ENCODE measurements at places on chromosomes 1 and 21.

GRCh38 chr1:237542525-237543418, 347.9 kb downstream of the ZP4 start:
- DNase-seq = no peak

DNA sequence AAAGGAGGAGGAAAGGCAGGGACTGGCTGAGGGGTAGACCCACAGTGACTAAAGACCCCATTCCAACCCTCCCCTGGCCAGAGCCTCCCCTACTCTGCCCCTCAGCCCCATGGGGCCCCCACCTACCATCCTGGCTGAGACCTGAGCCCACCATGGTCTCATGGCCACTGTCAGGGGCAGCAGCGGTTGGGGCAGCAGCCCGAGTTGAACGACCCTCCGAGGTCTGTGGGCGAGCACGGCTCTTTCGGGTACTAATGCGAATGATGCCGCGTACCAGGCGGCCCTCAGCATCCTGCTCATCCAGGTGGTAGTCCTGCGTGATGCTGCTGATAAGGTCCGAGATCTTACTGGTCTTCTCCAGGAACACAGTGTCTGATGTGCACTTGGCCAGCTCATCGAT, 9.1 kb downstream of the KDF1 start:
- DNase-seq = no peak

GRCh38 chr1:235504494-235505222, 406 bp upstream of the B3GALNT2 start:
- peak; percentile 84 for DNase-seq

DNA sequence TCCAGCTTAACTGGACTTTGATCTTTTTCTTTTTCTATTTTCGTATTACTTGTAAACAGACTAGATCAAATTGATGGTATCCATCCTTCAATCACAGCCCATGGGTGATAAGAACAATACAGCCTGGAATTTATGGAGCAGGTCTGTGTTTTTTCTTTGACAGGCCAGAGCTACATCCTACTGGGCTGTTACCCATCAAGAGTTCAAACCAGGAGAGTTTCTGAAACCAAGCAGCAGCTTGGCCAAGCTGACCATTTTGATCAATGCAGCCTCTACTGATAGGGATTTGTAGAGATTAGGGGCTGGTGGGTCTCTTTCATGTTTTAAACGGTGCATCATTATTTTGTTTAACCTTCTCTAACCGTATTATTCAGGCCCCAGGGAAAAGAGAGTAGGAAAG, 24.3 kb upstream of the CCDC190 start:
- no peak for DNase-seq

DNA sequence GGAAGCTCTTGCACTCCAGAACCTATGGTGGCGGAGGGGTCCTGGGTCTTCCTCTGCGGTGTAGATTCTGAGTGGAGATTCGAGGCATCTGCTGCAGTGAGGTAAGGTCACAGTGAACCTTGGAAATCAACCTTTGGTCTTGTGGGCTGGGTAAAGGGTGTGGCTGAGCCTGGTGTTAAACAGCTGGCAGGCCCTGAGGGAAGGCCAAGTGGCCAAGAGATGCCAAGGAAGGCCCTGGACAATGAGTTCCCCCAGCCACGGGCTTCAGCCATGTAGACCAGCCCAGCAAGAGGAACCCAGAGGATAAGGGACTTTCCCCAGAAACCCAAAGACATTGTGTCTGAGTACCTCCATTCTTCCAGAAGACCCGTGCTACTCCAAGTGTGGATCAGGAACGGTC, 137.2 kb upstream of the ETS2 start:
- DNase-seq = no peak

GRCh38 chr1:23100074-23100748, 68.4 kb downstream of the LUZP1 start:
- peak; percentile 94 for DNase-seq

DNA sequence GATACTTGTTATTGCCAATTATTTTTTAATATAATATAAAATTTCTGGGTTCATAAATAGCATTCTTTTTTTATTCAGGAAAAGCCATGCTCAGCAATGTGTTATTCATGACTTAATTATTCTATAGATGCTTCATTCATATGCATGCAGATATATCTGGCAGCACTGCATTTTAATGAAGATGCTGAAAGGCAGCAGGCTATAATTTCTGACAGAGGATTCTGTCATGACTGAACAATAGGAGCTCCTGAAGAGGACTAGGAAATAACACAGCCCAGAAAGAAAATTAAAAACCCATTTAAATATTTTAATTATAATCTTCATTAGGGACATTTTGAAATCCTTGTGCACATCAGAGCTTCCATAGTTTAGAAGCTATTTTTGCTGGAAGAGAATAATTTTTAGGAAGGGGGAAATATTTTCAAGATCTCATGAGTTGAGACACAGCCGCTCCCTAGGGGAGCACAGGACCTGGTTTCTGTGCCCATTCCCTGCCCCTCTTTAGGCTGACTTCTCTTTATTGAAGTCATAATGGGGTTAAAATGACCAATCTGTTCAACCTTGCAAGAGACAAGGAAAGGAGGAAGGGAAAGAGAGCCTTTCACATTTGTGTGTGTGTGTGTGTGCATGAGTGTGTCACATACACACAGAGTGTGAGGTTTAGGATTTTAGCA, 83.9 kb downstream of the RPE65 start:
- no peak for DNase-seq

DNA sequence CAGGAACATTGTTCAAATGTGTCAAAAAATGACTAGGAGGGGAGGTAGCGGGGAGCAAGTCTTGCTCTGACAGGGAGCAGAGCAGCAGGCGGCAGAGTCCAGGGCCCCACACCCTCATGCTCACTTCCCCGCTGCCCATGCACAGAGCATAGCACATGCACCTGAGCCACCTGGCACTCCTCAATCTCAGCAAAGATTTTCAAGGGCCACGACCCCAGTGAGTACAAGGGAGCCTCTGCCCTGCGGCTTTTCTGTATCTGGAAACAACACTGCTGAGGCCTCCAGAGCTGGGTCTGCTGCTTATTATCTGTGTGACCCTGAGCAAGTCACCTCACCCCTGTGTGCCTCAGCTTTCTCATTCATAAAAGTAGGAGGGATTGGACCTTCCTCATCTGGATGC, 1.1 kb upstream of the GJB3 start:
- no peak for DNase-seq

DNA sequence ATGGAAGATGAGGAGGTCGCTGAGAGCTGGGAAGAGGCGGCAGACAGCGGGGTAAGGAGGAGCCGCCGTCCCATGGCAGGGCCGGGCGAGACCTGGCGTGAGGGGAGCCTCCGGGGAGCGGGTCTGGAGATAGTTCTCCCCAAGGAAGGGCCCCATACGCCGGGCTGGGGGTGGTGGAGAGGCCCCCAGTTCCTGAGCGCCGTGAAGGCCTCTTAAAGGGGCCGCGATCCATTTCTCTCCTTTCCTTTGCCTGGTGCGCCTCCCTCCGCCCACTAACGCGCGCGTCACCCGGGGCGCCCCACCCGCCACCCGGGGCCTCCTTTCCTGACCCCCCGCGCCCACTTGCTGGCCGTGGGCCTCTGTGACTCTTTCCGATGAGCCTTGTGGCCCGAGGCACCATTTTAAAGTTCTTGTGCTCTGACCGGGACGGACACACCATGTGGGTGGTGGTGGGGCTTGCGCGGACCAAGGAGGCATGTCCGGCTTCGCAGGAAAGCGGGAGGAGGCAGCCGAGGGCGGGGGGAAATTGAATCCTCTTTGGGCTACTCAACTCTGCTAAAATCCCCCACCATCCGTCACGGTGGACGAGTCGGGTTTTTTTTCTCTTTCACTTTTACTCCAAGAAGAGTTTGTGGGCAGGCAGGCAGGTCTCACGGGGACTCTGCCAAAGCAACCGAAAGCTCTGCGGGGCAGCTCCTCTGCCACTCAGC, 371 bp downstream of the SZRD1 start:
- peak; percentile 67 for DNase-seq

DNA sequence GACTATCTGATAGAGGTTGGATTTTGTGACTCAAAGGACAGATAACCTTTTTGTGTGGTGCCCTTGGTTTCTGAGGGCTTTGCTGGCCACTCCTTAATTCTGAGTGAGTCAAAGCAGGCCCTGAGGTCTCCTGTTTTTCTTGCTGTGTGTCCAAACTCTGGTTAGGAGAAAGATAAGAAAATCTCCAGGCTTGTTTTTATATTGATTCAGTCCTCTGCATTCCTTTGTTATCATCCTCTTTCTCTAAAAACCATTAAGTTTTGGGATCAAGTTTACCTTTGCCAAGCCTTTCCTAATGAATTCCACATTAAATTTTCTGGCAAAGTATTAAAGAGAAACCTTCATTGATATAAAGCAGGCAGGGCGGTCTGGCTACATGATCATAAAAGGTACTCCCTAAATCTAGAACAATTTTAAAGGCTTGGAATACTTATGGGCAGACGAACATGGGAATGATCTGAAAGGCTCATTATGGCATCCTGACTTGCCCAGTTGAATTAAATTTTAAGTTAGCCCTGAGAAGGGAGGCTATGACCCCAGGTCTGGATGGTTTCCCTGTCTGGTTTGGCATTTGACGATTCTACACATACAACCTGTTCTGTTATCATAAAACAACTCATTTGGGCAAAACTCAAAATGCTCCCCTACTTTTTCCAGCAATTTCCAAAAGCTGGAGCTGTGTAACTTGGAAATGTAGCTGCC, 20.8 kb downstream of the ZBTB8B start:
- no peak for DNase-seq

- no peak for DNase-seq
Observed at GRCh38 chr1:56524263-56524662, 55.1 kb downstream of the PLPP3 start.

- DNase-seq = no peak
Observed at GRCh38 chr1:62716397-62716796, 28.2 kb upstream of the DOCK7 start.

DNA sequence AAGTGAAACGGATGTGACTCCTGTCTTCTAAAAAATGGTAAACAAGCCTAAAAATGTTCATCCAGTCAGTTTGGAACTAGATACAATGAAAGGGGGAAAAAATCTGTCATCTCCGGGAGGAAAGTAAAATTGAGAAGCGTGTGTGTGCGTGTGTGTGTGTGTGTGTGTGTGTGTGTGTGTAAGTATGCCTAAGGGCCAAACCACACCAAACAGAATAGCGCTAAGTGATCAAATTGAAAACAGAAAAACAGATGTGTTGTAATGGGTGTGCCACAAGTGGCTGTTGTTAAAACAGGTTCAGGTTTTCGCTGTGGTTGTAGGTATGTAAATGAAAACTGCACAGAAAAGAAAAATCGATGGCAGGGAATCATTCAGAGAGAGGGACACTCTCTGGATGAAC, 106.7 kb downstream of the RNF220 start:
- DNase-seq = no peak

DNA sequence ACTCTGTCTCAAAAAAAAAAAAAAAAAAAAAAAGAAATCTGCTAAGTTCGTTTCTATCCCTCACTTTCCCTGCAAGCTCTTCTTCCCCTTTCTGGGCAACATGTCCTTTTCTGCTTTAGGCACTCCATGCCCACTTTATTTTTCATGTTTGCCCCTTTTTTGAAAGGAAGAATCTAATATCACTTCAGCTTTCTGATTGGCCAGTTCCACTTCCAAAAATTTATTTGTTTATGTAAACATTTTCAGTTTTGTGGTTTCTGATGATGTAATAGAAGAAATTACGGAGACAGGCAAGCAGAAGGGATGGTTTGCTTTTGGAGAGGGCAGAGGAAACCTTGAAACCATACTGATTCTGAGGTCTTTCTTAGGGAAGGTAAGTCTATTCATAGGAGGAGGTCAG, 15.1 kb downstream of the IFNAR1 start:
- DNase-seq = no peak

GRCh38 chr1:162954824-162955223, 93.8 kb upstream of the CCDC190 start:
- no peak for DNase-seq

DNA sequence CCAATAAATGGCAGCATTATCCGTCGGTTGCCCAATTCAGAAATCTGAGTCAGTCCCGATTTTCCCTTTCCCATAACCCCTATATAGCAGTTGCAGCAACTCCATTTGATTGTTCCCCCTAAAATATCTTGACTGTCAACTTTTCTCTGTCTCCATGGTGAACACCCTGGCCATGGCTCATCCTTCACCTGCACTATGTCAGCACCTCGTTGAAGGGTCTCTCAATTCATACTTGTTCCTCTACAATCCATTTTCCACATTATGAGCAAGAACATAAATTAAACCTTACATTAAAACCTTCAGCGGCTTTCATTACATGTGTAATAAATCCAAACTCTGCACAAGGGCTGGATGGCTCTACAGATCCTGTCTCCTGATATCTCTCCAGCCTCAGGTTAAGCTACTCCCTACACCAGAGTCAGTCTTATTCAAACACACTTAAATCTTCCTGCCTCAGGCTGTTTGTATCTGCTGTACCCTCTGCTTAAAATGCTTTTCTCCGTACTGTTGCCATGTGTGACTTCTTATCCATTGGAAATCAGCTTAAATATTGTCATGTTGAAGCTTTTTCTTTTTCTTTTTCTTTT, 87.3 kb downstream of the BACH1 start:
- DNase-seq = no peak

DNA sequence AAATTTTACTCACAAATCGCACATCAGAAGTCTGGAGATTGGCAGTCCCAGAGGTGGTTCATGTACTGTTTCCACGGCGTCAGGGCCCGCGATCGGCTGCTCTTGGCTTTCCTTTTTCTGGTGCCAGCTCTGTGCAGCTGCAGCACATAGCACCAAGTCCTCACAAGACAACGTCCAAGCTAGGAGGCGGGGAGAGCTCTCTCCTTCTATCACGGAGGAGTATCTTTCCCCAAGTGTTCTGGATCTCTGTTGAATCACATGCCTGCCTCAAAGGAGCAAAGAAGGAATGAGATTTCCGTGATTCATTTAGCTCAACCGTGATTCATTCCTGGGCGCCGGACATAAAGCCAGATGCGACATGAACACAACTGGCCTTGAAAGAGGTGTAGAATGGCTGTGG, 25.5 kb downstream of the MT1HL1 start:
- peak; percentile 3 for DNase-seq

- DNase-seq = no peak
Observed at GRCh38 chr1:208239473-208240381, 4.5 kb downstream of the PLXNA2 start.

DNA sequence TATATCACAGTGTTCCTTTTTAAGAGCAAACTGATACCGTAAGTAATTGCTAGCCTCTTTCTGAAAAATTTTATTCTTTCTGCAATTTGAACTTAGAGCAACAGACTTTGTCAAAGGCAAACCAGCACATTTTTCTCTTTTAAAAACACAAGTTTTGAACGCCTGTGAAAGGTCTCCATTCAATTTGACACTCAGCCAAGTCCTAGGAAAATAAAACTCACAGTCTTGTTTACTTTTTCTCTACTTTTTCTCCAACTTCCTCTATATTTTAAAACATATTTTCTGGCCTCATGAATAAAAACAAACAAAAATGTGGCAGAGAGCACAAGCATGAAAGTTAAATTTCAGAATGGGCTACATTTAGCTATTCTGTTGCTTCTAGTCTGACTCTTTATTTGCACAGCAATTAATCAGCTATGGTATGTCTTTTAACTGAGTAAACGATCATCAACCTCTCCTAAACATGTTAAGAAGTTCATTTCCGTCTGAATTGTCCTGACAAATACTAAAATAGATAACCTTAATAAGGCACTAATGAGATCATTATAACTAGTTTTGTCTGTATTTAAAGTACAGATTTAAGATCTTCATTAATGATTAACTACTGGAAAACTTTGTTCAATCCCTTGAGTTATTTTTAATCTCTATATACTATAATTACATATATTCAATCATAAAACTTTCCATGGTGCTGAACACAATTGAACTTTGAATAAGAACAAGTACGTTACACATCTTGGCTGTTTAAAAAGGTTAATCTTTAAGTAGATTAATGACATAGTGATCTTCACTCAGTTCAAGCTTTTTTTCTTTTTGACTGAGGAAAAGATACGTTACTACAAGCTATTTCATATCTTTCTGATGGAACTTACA, 550.6 kb downstream of the PTBP2 start:
- DNase-seq = no peak

GRCh38 chr1:224497714-224498573, 63.3 kb upstream of the WDR26 start:
- DNase-seq = peak; percentile 65

All from GM04503 (cell line).